ENCODE measurements at places on chromosomes 11 and 22.

DNA sequence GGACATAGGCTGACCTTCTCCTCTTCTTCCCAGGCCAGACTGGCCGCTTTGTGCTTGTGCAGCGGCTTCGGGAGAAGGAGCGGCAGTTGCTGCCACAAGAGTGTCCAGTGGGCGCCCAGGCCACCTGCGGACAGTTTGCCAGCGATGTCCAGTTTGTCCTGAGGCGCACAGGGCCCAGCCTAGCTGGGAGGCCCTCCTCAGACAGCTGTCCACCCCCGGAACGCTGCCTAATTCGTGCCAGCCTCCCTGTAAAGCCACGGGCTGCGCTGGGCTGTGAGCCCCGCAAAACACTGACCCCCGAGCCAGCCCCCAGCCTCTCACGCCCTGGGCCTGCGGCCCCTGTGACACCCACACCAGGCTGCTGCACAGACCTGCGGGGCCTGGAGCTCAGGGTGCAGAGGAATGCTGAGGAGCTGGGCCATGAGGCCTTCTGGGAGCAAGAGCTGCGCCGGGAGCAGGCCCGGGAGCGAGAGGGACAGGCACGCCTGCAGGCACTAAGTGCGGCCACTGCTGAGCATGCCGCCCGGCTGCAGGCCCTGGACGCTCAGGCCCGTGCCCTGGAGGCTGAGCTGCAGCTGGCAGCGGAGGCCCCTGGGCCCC is 1.4 kb downstream of the RASSF7 start:
- no peak for DNase-seq

DNA sequence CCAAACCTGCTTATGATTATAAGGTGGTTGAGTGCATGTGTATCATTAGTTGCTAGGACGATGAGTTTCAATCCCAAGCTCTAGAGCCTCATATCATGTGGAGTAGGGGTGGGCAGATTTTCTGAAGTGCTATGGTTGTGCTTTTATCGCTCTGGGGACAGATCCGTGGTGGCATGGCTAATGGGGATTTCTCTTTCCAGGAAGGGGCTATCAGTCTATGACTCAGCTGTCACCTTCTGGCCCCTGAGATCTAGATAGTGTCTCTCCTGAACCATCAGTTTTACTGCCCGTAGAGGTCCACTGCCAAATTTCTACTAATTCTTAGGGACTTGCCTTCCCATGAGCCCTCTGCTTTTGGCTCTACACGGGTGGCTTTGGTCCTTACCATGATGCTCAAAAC is 51.8 kb downstream of the FDX1 start:
- no peak for DNase-seq

GRCh38 chr11:80773919-80774318 is 1333.1 kb upstream of the TENM4 start:
- DNase-seq: no peak

- DNase-seq: no peak
These were observed 5.6 kb downstream of the DUSP8 start for GRCh38 chr11:1566381-1567051.

- DNase-seq: no peak
These were observed 89.2 kb upstream of the SHANK2 start for GRCh38 chr11:71341596-71341995.

- peak; percentile 46 for DNase-seq
These were observed at the start of gene LRFN4 for GRCh38 chr11:66856496-66857233. Gene LRFN4, plus strand, starts transcription at chr11:66857064. Its CDS starts 681 bp downstream, at chr11:66857745.

DNA sequence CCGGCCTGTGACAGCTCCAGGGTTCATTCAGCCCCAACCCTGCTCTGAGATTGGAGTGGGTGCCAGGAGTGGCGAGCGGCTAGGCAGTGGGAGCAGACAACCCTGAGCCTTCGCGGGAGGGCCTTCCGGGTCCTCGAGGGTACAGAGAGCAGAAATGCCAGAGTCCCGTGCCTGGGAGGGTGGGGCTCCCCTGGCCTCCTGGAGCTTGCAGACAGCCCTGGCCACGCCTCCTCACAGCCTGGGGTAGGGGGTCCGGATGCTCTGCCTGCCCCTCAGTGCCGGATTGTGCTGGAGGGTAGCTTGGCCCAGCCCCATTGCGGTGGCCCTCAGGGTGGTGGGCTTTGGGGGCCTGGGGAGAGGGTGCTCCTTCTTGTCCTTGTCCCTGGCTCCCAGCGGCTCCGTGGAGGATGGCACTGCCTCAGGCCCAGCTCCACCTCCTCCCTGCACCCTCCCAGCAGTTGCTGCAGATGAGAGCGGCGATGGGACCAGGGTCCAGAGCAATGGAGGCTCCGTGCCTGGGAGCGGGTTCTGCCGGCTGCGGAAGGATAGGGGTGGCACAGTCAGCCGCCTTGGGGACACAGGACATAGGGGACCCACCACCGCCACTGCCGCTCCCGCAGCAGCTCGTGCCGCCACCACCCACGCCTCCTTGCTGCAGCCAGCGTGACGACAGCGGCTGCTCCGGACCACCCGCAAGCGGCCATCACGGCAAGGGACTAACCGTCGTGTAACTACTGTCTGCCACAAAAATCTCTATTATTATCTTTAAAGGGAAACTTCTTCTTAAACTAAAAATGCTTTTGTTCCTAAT is 34.9 kb upstream of the OR10G7 start:
- no peak for DNase-seq

DNA sequence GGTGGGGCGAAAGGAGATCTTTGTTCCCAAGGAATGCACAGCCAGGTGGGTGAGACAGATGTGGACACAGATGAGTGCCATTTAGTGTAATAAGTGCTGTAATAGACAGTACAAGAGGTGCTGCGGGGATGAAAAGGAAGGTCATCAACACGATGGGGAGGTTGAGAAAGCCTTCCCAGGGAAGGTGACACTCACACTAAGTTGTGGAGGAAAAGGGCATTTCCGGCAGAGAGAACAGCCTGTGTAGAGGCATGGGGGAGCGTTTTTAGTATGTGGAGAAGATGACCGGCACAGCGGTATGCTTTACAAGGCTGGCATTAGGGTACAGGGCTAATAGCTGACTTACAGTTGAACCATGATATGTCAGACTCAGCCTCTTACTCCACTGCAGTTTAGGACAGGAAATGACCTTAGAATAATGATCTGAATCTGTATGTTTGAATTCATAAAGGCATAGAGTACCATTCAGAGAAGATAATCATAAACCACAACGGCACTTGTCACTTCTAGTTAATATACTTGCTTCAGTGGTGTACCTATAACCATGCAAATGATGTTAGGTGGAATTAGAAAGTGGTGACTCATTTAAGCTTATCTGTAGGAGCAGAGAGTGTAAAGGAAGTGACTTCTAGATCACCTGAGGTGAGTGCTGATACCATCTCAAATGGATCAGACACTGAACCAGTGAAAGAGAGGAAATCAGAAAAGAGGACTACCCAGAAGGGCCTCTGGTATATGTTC is 60.6 kb downstream of the FAM83F start:
- no peak for DNase-seq

DNA sequence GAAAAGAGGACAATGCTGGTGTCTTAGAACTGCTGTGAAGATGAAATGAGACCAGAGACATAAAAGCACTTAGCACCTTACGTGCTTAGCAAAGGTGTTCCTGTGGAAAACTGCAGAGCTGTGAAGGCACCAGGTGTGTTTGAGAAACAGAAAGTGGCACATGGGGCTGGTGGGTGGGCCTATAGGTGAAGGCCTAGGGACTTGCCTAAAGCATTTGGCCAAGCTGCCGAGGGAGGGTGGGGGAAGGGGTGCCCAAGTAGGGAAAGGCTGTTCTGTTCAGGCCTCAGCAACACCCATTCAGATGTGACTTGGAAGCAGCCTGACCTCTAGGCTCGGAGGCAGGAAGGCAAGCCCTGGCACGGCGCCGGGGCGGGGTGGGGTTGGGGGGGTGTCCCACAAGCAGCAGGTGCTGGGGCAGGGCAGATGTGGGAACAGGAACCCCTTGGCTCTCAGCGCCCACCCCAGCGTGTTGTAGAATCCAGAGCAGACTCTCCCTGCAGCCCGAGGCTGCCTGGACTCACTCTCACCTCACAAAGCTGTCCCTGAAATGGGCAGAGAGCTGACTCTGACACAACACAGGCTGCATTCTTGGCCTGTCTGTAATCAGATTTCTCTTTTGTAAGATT is 366.7 kb upstream of the NARS2 start:
- DNase-seq: no peak

GRCh38 chr11:46202696-46203391 is 74.6 kb upstream of the CREB3L1 start:
- no peak for DNase-seq

DNA sequence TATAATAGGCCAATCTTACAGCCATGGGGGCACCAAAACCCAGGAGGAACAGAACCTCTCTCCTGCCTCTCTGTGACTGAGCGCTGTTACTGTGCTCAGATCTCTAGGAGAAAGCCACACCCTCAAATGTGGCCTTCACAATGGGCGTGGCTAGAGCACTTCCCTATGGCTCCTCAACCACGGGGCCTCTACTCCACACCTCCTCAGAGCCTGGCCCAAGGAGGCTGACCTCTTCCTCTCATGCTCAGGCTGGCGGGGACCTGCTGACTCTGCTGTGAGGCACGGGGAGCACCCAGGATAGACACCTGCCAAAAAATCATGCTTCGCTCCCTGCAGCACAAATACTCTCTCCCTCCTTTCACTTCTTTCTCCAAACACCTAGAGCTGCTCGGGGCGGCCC is 41.0 kb downstream of the C11orf58 start:
- DNase-seq: no peak

DNA sequence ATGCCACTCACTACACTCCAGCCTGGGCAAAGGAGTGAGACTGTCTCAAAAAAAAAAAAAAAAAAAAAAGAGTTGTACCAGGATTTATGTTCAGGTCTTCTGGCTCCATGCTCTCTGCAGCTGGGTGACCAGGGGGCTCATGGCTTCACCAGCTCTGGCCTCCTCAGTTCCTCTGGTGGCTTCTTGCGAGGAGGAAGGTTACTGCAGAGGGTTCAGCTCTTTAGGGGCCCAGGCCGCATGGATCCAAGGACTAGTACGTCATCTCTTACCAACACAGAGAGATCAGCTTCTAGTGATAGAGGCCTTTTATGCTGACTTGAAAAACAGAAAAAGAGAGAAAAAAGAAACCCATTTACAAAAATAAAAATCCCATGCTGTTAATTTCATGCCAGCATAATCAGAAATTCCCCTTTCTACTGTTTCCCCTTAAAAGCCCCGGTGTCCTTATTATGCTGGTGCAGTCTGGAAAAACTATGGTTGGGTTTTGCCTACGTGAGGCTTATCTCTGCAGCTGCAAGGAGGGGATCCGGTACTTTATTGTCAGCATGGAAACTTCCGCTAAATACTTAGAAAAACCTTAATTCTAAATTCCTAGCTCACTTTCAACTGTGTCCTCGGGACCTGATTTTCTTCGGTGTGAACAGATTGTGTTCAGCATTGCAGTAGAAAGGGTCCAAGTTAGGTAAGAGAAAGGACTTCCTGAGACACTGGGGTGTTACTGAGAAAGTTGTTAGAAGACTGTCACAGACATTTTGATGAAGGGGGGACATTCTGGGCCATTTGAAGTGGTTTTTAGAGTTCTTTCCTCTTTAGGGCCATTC is 13.7 kb downstream of the ZBTB16 start:
- DNase-seq: no peak

GRCh38 chr11:76209973-76210930 is 4.0 kb upstream of the WNT11 start:
- peak; percentile 14 for DNase-seq

GRCh38 chr11:83046621-83047172 is 25.0 kb downstream of the RAB30 start:
- DNase-seq: no peak

GRCh38 chr22:28943501-28943879 is 60.1 kb downstream of the ZNRF3 start:
- no peak for DNase-seq

DNA sequence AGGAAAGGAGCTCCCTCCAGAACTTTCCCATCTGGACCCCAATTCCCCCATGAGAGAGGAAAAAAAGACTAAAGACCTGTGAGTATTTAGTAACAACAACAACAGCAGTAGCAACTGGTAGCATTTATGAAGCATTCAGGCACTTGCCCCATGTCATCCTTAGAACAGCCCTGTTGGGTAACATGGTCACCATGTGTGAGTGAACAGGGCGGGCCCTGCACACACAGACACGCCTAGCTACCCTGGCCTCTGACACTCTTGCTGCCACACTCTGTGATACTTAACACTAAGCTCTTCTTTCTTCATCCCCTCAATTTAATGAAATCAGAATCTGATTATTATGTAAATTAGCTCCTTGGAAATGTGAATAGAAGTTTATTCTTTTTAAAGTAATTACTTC is 26.1 kb upstream of the SLC25A18 start:
- no peak for DNase-seq

Data from activated gamma-delta T cell treated with Interleukin-2 at 50 U/mL for 16 hours (primary cell).